Frontal cortex (tissue), 4 donors: ENCODE measurements at places on chromosomes 11 and 22. TPM values are rescaled to one million over a fixed set of nuclear protein-coding genes. Genes with fewer than 3 reads are reported as not detected.

Gene ZP1
- not detected for total RNA-seq

Gene C11orf86
- total RNA-seq: not detected

Gene CALCA
- not detected for total RNA-seq

Gene LRRC4C
- total RNA-seq: 90.5 TPM

Gene APOA1
- total RNA-seq: not detected

Gene POU2AF1
- total RNA-seq: not detected

Gene SERHL2
- total RNA-seq: 4.9 TPM

Gene RAB3IL1
- total RNA-seq: 1.6 TPM

Gene BTG4
- total RNA-seq: not detected

Gene MS4A1
- under 0.01 TPM for total RNA-seq

Gene LGR4
- 17.1 TPM for total RNA-seq

Gene PRMT3
- 23.6 TPM for total RNA-seq

Gene PRODH
- 0.82 TPM for total RNA-seq

Gene ELFN2
- 7.7 TPM for total RNA-seq

Gene F2
- total RNA-seq: not detected

Gene OR6T1
- total RNA-seq: not detected

Gene SLC6A5
- total RNA-seq: not detected

Gene MCAM
- 11.4 TPM for total RNA-seq

Gene CDC42EP2
- 6.1 TPM for total RNA-seq

Gene RBMXL2
- total RNA-seq: not detected

Gene PRDX5
- 129 TPM for total RNA-seq
